ENCODE measurements at places on chromosomes 5 and 9.

- peak; percentile 83 for DNase-seq
These were observed at the start of gene FAM53C for GRCh38 chr5:138337685-138338410. TSS of gene FAM53C (plus strand) at chr5:138338266. CDS start at chr5:138341336, 3,070 bp downstream.

GRCh38 chr9:80878556-80878955 lies 810.8 kb downstream of the TLE1 start:
- no peak for DNase-seq

DNA sequence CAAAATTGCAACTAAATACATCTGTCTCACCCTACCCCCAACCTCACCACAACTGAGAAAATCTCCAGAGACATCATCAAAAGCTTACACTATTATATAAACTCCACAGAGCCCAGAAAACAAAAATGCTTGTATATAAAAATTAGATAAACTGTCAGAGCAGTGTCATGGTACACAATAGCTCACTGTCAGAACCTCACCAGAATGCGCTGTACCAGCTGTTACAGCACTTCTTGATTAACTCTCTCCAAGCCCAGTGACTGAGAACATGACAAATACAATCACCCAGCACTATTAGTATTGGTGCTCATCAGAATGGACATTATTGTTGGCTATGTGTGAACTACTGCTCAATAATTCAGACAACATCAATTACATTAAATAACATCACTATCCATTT lies 65.7 kb downstream of the ZDHHC21 start:
- DNase-seq, result no peak

- no peak for DNase-seq
These were observed 194.1 kb upstream of the PANK3 start for GRCh38 chr5:168773226-168773625.

DNA sequence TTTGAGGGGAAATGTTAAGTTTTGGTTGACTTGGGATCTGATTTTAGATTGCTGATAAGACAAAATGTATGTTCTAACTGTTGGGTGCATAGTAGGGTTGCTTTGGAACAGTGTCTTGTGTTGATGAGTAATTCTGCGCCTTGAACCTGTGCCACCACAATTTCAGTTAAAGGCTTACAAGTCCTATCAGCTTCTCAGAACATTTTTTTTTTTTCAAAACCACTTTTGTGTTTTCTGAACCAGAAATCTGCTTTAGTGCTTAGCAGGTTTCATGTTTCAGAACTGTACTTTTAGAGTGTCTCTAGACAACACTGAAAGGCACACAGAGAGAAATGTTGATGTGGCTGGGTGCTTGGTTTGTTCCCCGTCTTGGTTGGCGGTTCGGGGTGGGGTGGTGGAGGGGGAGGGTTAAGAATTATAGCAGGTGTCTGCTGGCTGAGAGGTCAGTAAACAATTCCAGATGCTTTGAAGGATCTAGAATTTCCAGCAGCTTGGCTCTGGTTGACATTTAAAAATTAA lies 84.6 kb downstream of the ANKRD55 start:
- DNase-seq, result no peak

GRCh38 chr9:70412832-70413463 lies 1.5 kb downstream of the KLF9 start:
- DNase-seq, result peak; percentile 48

Measured in substantia nigra (tissue), 51 donors.